ENCODE measurements at places on chromosomes 2 and 18.

GRCh38 chr18:4264347-4264791 is 190.7 kb downstream of the DLGAP1 start:
- no peak for DNase-seq

DNA sequence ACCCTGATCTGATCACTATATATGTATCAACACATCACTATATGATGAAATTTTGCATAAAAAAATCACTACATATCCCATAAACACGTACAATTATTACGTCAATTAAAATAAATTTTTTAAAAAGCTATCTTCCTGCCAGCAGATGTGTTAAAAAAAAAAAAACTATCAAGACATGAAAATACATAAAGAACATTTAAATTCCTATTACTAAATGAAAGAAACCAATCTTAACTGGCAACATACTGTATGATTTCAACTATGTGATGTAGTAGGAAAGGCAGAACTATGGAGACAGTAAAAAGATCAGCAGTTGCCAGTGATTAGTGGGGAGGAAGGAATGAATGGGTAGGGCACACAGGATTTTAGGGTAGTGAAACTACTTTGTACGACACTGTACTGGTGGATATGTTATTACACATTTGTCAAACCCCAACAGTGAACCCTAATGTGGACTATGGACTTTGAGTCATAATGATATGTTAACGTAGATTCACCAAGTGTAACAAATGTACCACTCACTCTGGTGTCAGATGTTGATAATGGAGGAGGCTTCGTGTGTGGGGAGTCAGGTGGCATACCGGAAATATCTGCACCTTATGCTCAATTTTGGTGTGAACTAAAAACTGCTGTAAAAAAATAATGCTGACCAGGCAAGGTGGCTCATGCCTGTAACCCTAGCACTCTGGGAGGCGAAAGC is 27.4 kb downstream of the USP34 start:
- no peak for DNase-seq

DNA sequence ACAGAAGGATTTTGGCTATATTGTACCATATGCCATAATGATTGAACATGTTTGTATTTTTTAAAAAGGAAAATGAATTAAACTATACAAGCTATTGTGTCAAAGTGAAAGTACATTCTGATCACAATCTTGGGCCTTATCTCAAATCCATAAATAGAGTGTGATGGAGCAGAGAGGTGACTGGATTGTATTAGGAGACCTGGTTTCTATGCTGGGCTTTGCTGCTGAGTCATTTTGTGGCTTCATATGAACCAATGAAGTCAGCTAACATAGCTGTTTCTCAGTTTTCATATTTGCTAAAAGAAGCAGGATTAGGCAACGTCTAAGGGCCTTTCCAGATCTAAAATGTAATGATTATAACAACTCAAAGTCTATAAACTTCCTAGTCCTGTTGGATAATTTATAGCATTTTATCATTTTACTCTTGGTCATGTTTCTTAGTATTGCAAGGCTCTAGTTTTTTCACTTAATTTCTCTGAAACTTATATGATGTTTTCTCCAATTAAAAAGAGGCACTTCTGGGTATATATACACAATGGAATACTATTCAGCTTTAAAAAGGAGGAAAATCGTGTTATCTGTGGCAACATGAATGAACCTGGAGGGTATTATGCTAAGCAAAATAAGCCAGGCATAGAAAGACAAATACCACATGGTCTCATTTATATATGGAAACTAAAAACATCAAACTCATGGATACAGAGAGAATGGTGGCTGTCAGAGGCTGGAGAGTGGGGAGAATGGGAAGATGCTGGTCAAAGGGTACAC is 112.3 kb downstream of the MEP1B start:
- no peak for DNase-seq

- DNase-seq: no peak
Measured at GRCh38 chr18:29078273-29078672, 901.3 kb upstream of the CDH2 start.

DNA sequence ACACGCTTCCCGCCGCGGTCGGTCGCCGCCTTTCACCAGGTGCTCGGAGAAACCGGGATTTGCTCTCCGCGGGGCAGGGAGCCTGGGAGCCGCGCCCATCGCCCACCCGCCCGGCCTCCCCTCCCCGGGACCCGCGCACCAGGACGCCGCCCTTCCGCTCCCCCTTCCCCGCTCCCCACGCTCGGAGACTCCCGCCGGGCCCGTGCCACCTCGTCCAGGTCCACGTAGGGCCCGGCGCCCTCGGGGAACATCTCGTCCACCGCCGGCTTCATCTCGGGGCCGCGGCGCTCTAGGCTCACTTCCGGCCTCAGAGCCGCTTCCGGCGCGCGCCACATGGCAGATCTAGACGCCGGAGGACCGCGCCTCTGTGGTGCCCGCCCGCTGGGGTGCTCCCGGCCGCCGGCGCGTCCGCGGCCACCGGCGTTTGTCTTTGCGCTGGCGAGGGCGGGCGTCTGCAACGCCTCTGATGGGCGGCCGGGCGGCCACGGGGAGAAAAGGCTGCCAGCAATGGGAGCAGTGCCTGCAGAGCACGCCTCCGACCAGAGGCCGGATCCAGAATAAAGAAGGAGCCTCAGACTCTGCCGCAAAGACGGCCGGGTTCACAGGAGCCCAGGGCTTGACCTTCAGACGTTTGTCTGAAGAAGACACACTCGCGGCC is at the start of gene COPS9:
TSS of gene COPS9 (minus strand) at position 293 of the 658 bp plus-strand sequence. CDS start at position 272, 21 bp downstream.
- DNase-seq: peak; percentile 80

DNA sequence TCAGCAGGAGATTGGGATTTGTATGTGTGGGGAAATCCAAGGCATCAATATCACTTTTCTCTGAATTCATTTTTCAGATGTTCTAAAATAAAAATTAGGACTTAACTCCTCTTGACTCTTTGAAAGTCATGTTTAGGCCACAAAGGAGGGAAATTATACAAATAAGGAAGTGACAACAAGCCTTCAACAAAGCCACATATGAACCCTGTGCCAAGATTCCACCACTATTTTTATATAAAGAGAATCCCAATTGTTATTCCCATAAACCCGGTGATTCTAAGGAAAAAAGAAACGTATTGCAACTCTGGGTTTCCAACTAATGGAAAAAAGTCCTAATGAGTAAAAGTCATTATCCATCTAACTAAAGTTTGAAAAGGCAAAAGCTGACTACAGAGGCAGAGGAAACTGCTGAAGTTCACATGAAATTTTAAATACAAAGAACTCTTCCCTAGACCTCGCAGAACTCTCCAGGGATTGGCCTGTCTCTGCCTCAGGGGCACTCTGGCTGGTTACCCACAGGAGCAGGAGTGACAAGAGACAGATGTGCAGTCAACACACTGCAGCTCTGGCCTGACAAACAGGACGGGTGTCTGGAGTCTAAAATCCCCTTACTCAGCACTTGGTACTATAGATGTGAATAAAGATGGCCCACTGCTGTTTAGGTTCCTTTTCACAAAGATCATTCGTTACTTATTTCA is 11.5 kb downstream of the NPC1 start:
- no peak for DNase-seq

GRCh38 chr2:230601510-230601909 is 111.1 kb upstream of the CAB39 start:
- DNase-seq: no peak

DNA sequence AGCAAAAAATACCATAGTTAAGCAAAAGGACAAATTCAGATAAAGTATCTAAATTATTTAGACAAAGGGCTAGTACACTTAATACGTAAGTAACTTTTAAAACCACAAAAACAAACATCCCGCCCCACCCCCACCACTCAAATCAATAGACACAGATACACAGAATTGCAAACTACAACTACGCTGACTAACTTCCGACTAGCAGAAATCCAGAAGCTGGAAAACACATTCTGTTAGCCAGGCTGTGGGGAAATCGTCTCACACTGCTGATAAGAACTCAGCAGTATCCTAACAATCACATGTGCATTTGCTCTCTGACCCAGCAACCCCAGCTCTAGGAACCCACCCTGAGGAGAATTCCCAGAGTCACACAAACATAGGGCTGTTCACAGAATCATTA is 16.6 kb downstream of the FAM168B start:
- no peak for DNase-seq

GRCh38 chr2:5921081-5921642 is 229.0 kb downstream of the SOX11 start:
- no peak for DNase-seq

GRCh38 chr2:237570776-237571335 is 4.5 kb downstream of the PRLH start:
- DNase-seq: no peak

GRCh38 chr18:58209326-58209725 is 165.3 kb downstream of the NEDD4L start:
- no peak for DNase-seq

DNA sequence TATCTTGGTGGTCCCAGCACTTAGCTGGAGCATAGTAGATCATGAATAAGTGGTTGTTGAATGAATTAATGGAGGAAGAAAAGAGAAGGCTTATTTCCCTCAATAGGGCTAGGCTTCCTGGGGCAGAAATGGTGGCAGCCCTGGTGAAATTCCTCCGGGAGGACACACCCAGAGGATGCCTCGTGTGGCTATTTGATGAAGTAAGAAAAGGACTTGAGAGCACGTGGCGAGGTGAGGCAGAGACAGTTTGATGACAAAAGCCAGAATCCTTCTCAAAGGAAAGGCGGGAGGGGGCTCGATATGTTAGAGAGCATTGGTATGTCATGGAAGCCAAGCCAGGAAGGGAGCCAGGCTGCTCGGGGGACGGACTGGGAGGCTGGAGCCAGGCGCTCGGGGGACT is 14.7 kb downstream of the FAM228A start:
- DNase-seq: no peak

DNA sequence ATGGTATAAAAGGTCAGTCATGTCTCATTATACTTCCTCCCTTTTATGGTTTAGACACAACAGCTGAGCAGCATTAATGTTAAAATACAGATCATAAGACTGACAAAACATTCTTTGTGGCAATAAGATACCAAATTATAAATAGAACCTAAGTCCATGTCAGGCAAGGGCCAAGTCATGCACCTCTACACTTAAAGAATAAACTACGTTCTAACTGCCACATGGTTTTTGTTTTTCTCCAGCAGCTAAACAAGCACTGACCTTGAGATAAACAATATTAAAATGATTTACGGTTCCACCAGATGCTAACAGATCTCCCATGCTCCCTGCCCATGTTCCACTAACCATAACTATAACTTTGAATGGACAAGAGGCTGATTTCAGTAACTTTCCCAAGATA is 368.6 kb upstream of the TFPI start:
- DNase-seq: no peak

GRCh38 chr2:145228506-145228905 is 708.6 kb upstream of the ZEB2 start:
- DNase-seq: no peak

- DNase-seq: no peak
Measured at GRCh38 chr18:2914185-2914880, 67.5 kb downstream of the EMILIN2 start.

- peak; percentile 37 for DNase-seq
Measured at GRCh38 chr2:62196278-62196901, 475 bp downstream of the B3GNT2 start.

- peak; percentile 97 for DNase-seq
Measured at GRCh38 chr2:85354286-85355072, at the start of the genes ELMOD3 and RETSAT. Gene ELMOD3, plus strand, starts transcription at chr2:85354769. Its CDS starts 2,430 bp downstream, at chr2:85357199. Gene RETSAT, minus strand, starts transcription at chr2:85354528. Its CDS starts 21 bp downstream, at chr2:85354507.

DNA sequence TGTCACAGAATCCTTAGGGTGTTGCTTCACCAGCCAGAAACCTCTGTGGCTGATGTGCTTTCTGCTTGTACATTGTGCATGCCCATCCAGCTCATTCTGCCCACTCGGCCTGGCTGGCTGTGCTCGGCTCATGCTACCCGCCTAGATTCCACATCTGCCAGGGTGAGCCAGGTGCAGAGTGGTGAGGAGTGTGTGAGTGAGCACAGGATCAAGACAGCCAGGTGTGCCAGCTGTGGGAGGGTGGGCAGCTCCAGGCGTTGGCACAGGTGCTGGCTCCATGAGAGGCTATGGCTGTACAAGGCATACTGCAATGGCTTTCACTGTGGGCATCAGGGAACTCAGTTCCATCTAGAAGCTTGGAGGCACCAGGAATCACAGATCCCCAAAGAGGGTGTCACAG is 1321.8 kb upstream of the CRIM1 start:
- DNase-seq: no peak

DNA sequence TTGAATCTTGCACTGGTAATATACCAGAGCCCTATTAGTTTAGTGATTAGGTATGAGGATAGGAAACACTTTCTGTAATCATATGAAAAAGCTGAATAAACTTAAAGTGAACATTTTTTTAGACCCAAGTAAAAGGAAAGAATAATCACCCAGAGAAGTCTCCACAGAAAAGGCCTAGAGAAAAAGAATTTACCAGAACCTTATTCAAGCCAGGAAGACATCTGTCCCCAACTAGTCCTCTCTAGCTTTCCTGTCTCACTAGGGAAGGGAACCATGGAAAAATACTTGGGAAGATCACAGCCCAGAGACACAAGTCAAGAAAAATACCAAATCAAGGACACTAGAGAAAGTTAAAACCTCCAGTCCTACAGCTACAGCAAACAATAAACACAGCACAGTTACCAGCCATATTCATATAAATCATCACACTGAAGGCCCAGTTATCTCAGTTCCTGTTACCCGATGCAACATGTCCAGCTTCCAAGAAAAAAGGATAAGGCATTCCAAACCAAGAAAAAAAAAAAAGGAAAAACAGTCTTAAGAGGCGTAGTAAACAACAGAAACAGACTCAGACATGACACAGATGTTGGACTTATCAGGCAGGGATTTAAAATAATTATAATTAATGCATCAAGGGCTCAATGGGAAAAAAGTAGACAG is 461.5 kb downstream of the IRS1 start:
- no peak for DNase-seq

GRCh38 chr18:10928772-10929373 is 220.5 kb downstream of the PIEZO2 start:
- no peak for DNase-seq
